Caki2 (cell line): ENCODE measurements at places on chromosomes 6 and 20. TPM values are rescaled to one million over a fixed set of nuclear protein-coding genes. Genes with fewer than 3 reads are reported as not detected.

GRCh38 chr6:106527117-106527516 lies 102.2 kb downstream of the RTN4IP1 start:
- DNase-seq = no peak

DNA sequence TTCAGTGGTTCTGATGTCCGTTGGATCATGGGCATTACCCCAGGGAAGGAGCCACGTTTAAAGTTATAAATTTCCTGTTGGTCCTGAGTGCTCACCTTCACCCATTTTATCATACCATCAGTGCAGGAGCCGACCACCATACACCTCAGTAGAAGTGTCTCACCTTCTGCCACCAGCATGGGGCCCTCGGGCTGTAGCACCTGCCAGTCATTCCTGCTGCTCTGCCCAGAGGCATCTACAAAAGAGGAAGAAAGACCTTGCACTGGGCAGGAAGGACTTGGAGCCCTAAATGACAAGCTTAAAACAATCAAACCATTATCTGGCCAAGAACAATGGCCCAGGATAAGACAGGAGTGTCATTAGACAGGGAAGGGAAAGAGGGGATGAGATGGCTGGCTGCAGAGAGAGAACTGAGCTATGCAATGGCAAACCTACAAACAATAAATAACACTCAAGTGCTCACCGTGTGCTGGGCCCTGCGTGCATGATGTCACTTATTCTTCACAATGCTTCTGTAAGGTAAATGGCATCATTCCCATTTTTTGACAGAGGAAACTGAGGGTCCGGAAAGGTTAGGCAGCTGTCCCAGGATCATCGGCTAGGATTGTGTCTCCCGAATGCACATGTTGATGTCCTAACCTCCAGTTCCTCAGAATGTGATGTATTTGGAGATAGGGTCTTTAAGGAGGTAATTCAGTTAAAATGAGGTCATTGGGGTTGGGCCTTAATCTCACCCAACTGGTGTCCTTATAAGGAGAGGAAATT lies 11.2 kb downstream of the SIRPB2 start:
- no peak for DNase-seq

- DNase-seq = no peak
These were observed 105.0 kb upstream of the SYNCRIP start for GRCh38 chr6:85747666-85748065.

DNA sequence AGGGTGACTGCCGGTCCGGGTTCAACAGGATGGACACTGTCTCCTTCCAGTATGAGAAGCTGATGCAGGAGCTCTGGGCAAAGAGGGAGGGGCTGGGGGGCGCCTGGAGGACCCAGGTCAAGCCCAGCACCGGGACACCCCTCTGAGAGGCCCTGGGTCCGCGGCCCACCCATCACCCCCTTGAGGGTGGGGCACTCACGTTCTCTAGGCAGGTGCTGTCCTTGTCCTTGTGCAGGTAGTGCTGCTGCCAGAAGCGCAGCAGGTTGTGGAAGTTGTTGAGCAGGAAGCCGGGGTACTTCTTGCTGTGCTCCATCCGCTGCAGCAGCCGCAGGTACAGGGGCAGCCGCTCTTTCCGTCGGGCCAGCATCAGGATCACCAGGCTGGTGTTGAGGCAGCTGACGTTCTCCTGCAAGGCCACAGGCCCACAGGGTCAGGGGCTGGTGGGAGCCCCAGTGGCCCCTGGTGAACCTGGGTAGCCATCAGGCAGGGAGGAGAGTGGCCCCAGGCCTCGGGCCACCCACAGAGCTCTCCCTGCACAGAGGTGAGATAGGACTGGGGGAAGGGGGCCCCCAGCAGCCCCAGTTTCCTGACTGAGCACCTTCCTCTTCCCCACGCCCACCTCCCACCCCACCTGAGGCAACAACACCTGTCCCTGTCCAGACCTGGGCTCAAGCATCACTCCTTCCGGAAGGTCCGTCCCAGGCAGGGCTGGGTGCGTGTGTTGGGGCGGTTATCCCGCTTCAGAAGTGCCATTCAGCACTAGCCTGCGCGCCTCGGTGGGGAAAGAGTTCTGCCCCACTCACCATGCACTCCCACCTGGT lies 47.8 kb downstream of the MYH7B start:
- no peak for DNase-seq

Gene PGC
- 5.8 TPM in 1 of 2 replicates, not detected in the other for total RNA-seq

Gene UBE2C
- 112 and 164 TPM in 2 replicates for total RNA-seq

DNA sequence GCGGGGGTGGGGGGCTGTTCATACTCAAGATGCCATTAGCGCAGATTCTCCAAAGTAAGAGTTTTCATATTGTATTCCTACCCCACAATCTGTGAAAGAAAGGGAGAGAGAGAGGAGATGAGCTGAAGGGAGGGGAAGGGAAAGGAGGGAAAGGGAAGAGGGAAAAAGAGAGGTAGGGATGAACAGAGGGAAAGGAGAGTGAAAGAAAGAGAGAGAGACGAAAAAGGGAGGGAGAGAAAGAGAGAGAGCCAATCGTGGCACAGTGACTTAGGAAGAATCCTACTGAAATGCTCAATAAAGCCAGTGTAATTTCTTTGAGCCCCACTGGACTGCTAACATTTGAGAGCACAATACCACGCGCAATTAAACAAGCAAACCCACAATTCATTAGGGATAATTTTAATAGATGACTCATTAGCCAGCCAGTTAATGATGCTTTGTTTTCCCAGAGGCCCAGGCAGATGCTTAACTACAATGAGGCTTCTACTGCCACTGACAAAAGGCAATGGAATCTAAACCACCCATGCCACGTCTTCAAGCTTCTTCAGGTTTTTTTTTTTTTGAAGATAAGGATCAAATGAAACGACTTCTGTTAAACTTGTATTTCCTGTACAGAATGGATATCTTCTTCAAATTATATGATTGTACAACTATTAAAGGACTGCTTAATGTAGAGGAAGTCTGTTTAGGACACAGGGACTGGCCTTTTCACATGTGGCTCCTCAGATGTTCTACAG lies 306.8 kb downstream of the FOXC1 start:
- DNase-seq = peak; percentile 89

DNA sequence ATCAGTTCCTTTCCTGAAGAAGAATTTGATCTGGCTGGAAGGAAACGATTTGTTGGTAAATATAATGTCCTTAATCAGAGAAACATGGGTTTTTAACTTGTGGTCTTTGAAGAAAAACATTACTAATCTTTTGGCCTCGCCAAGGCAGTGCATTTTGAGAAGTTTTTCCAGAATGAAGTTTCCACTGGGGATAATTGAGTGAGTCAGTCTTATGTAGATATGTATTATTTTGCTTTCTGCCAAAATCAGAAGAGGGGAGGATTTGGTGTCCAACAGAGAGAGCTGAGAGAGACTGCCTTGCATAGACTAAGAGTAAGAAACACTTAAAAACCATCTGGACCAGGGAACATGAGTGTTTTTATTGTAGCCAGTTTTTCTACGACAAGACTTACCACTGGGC lies 79.9 kb downstream of the FNDC1 start:
- DNase-seq = no peak

Gene SLC22A1
- total RNA-seq = not detected in 2 replicates

GRCh38 chr20:40773376-40773775 lies 84.3 kb upstream of the MAFB start:
- no peak for DNase-seq

Gene ZBTB46
- total RNA-seq = 9.6 and 10.4 TPM in 2 replicates

DNA sequence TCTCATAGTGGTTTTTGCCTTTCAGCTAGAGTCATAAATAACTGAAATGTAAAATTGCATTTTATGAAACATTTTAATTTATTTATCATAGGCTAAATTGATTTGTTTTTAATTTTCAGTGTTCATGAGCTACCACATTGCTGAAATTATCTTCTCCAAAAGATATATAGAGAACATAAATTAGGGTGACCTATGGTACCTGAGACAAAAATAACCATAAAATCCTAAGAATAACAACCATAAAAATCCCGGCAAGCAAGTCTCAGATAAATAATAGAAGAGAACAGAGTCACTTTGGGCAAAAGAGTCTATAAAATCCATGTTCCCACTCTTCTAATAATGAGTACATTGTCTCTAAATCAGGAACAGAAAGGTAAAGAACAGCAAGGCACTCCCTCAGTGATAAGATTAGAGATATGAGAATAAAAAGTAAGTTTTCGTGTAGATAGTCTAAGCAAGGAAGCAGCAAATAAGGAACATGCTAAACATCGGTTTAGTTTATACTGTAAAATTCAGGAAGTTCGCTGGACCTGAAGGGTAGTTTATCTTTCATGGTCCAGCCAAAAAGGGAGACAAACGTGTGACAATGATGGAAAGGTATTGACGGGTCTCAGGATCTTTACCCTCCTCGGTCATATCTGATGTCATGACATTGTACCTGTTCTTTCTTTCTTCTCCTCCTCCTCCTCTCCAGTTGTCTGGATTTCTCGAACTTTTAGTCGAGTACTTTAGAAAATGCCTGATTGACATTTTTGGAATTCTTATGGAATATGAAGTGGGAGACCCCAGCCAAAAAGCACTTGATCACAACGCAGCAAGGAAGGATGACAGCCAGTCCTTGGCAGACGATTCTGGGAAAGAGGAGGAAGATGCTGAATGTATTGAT lies 117.6 kb downstream of the TMEM242 start:
- no peak for DNase-seq

DNA sequence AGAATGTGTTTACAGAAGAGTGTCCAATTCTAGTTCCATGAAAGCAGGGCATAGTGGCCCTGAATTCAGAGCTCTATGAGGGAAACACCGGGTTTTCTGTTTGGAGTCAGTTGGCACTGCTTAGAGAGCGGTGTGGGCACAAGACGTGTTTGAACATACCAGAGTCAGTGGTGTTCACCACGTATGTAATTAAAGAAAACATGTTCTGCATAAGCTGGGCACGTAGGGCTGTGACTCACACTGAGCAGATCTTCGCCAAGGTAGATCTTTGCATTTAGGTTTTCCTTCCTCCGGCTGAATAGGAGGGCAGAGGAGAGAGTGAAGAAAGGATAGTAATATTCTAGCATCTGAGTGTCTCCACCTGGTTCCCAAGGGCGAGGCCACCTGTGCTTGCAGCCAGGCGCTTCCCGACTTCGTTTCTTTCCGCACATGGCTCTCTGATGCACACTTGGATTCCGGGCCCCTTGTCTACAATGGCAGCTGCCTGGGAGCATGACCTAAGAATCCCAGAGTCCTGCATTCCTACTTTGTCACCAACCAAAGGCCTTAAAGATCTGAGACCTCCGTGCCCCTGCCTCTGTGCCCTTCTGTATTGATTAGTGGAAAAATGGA lies 136.2 kb downstream of the ERMARD start:
- DNase-seq = no peak

- no peak for DNase-seq
These were observed 73.1 kb downstream of the OR2B2 start for GRCh38 chr6:27838945-27839625.

GRCh38 chr20:39800548-39800947 lies 838.4 kb downstream of the DHX35 start:
- DNase-seq = peak; percentile 37

GRCh38 chr6:32086661-32087573 lies 22.2 kb downstream of the TNXB start:
- DNase-seq = no peak

Gene LY86
- total RNA-seq = not detected in 2 replicates

Gene FAM135A
- total RNA-seq = 2.5 and 3.6 TPM in 2 replicates

Gene ARHGAP18
- total RNA-seq = 12.0 and 17.3 TPM in 2 replicates

Gene CRISP2
- not detected in 2 replicates for total RNA-seq

Gene LIME1
- total RNA-seq = 6.0 and 17.5 TPM in 2 replicates

Gene IRAK1BP1
- 2.1 and 2.7 TPM in 2 replicates for total RNA-seq

- no peak for DNase-seq
These were observed 24.5 kb downstream of the PSMG4 start for GRCh38 chr6:3283241-3283640.

DNA sequence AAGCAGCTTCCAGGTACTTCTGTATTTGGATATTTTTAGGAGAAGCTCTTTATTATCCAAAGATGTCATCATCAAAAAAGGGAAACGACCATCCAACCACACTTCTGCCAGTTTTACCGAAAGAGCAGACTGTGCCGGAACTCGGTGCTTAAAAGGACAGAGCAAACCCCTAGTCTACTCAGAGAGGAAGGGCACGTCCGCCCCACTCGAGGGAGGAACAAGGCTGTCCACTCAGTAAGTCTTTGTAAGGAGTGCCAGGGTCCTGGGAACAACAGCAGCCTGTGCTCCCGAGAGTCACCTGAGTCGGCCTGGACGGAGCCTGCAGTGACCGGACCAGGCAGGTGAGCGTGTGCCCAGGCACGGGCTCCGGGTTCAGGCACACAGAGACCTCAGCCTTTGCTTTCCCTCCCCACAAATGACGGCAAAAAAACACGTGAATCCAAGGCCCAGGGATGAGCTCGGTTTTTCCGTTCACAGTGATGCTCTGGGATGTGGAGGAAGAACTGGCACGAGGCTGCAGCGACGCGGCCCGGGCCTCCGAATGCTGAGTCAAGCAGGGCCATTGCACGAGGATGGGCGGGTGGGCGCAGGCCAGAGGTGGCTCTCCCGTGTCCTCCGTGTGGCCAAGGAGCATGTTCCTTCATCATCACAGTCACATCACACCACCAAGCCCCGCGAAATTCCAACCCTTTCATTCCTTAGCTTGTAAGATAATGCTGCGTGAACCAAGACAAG lies 17.4 kb upstream of the SLCO4A1 start:
- no peak for DNase-seq

DNA sequence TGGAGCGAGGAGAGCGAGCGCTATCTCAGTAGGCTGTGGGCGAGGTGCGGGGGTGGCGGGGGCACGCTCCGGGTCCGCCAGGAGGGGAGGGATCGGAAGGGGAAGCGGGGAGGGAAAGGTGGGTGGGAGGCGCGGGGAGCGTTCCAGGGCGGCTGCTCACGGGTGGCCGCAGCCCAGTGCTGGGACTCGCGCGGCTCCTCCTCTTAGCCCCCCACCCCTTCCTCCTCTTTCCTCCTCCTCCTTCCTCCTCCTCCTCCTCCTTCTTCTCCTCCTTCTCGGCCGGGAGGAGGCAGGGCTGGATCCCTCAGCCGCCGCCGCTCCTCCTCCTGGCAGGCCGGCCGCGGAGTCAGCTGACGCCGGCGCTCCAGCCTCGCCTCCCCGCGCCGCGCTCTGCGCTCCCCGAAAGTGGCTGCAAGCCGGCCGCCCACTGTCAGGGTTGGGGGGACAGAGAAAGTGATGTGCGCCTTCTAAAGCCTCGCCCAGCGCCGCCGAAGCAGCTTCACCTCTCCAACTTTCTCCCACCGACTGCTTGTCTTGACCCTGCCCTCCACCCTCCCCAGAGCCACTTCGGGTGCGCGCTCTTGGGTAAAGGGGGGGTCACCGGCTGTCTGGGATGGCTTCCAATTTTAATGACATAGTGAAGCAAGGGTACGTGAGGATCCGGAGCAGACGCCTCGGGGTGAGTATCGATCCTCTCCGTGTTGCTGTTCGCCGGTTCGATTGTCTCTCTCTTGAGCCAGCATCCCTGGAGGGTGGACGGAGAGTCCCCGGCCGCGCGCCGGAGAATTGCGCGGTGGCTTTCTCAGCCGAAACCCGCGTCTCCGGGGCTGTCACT lies at the start of gene DOK5:
TSS of gene DOK5 (plus strand) at position 260 of the 835 bp plus-strand sequence. CDS start at position 614, 354 bp downstream.
- peak; percentile 62 for DNase-seq
